ENCODE measurements at places on chromosomes 1 and 21.

- no peak for DNase-seq
Observed at GRCh38 chr1:181746224-181746623, 262.9 kb downstream of the CACNA1E start.

GRCh38 chr1:234498448-234499118, 19.6 kb upstream of the TARBP1 start:
- DNase-seq = no peak

DNA sequence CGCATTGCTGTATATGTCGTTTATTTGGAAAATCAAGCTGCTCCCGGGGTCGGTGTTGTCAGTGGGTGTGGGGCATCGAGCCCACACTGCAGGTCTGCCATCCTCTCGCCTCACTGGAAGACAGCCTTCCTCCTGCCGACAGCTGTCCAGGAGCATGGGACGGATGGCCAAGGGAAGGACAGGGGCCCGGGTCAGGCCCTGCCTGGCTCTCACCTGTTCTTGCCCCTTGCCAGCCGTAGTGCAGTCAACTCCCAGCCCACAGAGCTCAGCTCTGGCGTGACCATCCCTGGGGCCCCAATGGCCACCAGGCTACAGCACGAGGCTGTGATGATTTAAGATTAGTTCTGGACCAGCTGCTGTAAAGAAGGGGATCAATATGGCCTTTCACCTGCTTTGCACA, 86.9 kb upstream of the ACTL8 start:
- DNase-seq = no peak

DNA sequence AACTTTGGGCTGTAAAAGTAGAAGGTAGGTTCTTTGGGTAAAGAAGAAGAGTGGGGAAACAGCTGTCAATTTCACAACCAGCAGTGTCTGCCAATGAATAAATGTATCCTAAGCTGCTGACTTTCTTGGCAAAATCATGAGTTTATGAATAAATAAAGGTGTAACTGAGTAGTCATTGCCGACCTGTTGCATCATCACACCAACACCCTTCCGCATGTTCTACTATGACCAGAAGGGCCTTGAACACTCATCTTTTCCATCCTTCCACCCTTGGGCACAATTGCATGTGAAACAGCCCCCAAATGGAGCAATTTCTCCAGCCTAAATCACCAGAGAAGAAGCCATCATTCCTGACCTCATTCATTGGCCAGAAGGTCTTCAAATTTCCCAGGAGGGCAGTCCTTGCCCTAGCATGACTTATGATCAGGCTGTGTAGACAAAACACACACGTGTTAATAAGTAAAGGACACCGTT, 31.2 kb upstream of the QSOX1 start:
- DNase-seq = no peak

DNA sequence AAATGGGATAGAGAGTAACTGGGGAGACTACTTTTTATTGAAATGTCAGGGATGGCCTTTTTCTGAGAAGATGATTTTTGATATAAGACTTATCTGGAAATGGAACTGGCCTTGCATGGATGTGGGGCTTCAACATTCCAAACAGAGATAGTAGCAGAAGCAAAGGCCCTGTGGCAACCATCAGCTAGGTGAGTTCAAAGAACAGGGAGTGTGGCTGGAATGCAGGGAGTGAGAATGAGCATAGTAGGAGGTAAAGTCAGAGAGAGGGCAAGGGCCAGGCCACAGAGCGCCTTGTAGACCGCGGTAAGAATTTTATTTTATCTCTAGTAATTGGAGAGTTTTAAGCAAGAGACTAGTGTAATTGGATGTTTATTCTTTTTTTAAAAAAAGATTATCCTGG, 227.0 kb upstream of the B3GALT2 start:
- no peak for DNase-seq

GRCh38 chr1:42170779-42171621, 6.5 kb upstream of the GUCA2A start:
- DNase-seq = no peak
